Germinal center (tissue), 1 donor: ENCODE measurements at places on chromosomes 12 and 14.

- no peak for DNase-seq
Measured at GRCh38 chr12:23887055-23887835, 62.2 kb downstream of the SOX5 start.

- DNase-seq: no peak
Measured at GRCh38 chr14:82047777-82048470, 514.3 kb upstream of the SEL1L start.

GRCh38 chr12:90301561-90302133, 593.0 kb upstream of the ATP2B1 start:
- no peak for DNase-seq

DNA sequence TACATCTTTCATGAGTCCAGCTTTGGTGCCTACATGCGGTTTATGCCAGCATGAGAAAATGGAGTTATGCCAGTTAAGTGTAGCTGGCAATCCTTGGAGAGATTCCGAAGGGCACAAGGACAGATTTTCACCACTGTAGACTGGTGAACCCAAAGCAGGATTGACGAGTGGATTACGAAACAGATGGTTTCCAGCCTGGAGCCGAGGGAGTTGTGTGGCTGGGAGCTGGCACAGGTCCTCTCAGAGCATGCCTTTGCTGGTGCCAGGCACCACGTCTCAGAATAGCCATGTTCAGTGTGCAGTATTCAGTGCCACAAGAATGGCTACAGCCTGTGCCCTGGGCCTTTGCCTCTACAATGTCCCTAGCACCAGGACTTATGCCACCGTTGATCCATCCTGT, 13.2 kb downstream of the KCNH3 start:
- no peak for DNase-seq

- DNase-seq: no peak
Measured at GRCh38 chr12:118472940-118473339, 96.6 kb downstream of the SUDS3 start.

GRCh38 chr12:47297993-47298392, 218.2 kb upstream of the AMIGO2 start:
- no peak for DNase-seq

DNA sequence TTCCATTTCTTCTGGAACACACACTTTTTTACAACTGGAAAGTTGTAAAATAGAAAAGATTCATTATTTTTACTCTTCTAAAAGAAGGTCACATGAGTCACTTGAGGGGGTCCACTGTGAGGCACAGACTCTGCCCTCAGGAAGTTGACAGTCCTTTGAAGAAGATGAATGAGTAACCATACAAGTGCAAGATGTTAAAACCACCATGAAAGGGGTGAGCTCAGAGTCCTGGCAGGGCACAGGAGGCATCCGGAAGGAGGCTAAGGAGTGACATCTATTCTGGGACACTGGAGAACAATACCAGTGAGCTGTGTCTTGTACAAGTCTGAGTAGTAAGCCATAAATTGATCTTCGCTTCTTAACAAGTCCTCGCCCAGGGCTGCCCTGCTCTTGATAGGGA, 126.0 kb upstream of the FRMD6 start:
- DNase-seq: no peak

GRCh38 chr12:95674631-95675030, 115.9 kb downstream of the NTN4 start:
- DNase-seq: no peak

- no peak for DNase-seq
Measured at GRCh38 chr14:61881046-61881445, 118.8 kb downstream of the SNAPC1 start.

GRCh38 chr14:89114109-89114508, 289.7 kb downstream of the TTC8 start:
- no peak for DNase-seq

- DNase-seq: no peak
Measured at GRCh38 chr12:91379051-91379775, 196.6 kb upstream of the DCN start.

- no peak for DNase-seq
Measured at GRCh38 chr14:92154283-92154942, 32.6 kb downstream of the CPSF2 start.

GRCh38 chr14:29584992-29585391, 342.7 kb downstream of the PRKD1 start:
- no peak for DNase-seq

- DNase-seq: no peak
Measured at GRCh38 chr12:126903027-126903876, 1363.7 kb upstream of the TMEM132C start.

DNA sequence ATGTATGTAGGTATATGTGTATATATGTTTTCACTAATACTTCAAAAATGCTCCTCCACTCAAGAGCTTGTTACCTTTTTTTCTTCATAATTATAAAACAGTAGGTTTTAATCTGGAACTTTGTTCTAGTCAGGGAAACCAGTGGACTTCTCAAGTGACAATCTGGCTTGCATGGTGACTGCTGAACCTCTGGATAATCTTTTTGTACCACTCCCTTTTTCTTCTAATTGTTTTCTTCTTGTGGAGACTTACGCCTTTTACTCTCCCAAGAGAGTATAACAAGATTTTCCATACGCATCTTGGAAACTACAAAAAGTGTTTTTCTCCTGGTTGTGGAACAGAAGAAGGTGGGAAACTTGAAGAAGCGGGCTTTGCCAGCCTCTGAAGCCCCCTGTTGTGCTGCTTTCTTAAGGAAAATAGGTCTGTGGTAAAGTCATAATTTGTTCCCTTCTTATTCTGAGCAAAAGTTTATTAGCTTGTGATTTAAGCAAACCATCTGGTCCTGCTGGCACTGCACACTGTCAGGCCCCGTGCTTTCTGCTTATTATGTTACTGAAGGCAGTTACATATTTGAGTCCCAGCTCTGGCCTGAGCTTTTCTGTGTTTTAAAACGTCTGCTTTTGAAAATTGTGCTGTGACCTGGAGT, 291.8 kb downstream of the ERC1 start:
- DNase-seq: no peak
